Dermis microvascular lymphatic vessel endothelial cell (primary cell): ENCODE measurements at places on chromosomes 12 and 14. TPM values are rescaled to one million over a fixed set of nuclear protein-coding genes. Genes with fewer than 3 reads are reported as not detected.

Gene DEGS2
- 0.13 and 0.26 TPM in 2 replicates for total RNA-seq

Gene VPS29
- total RNA-seq: 66.0 and 70.1 TPM in 2 replicates

Gene TTC9
- 0.13 and 0.25 TPM in 2 replicates for total RNA-seq

Gene DPPA3
- total RNA-seq: not detected in 2 replicates

Gene ADAMTS20
- not detected in 2 replicates for total RNA-seq

- no peak for DNase-seq
Measured at GRCh38 chr14:84403585-84403984, 1126.4 kb upstream of the FLRT2 start.

DNA sequence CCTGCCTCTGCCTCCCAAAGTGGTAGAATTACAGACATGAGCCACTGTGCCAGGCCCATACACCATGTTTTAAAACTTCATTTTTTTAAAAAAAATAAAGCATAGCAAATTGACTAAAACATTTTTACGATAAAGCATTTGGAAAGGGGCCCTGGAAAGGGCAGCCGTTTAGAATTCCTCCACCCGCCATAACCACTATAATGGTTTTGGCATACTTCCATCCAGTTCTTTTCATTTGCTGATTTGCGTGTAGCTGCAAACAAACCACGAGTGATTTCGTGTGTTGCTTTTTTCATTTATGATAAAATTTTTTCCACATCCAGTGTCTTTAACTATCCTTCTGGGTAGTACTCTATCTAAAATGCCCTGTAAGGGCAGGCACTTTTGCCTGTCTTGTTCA is 91.8 kb upstream of the RIN3 start:
- DNase-seq: no peak

DNA sequence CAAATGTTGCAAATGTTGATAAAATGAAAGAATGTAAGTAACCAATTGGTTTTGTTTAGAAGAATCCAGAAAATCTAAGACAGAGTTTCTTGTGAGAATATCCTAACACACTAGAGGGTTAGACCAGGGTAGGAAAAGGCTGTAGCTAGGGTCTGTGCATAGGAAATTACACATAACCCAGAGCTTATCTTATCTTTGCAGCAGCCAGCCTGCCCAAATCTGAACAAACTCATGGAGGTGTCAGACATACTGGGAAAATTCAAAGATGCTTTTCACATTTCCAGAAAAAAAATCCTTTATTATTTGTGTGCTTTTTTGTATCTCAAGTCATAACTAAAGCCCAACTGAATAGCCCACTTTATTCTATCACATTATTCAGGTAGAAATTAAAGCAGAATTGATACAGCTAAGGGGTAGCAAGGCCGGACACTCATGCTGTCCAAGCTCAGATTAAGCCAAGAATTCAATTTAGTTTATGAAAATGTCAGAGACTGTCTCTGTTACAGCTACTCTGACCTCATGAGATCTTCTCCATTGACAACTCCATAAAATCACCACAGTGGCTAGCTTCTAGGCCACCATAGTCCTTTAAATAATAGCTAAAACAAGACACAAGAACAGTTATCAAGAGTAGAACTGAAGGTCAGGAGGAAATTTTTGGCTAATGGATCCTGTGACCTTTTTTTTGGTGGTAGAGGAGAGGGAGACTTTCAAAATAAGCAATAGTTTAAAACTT is 169.6 kb upstream of the RASSF8 start:
- no peak for DNase-seq

DNA sequence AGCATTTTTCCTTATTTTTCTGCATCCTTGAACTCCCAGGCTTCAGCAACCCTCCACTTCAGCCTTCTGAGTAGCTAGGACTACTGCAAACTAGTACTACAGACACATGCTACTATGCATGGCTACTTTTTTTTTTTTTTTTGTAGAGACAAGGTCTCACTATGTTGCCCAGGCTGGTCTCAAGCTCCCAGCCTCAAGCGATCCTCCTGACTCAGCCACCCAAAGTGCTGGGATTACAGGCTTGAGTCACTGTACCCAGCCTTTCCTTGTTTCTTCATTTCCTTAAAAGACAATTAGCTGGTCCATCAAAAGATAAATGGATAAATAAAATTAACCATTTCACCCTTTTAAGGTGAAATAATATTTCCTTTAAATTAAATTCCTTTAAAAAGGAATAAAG is 205.8 kb downstream of the SPTSSA start:
- no peak for DNase-seq

- no peak for DNase-seq
Measured at GRCh38 chr14:92704821-92705220, 43.6 kb downstream of the LGMN start.

DNA sequence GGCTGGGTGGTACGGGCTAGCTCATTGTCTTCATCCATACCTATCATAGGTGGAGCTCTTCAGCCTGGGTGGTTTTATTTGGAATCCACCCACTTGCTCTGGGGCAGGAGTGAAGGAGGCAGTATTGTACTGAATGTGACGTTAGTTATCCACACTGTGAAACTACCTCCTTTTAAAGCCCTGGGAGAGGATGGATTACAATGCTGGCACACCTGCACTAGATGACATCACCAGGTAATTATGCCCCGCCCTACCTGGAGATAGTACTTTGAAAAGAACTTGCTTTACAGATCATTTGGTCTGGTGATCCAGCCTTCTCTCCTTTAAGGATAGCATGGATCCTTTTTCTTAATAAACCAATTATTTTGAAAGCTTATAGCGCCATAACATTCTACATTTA is 78.0 kb downstream of the B4GALNT3 start:
- no peak for DNase-seq
